ENCODE measurements at places on chromosomes 4 and X.

DNA sequence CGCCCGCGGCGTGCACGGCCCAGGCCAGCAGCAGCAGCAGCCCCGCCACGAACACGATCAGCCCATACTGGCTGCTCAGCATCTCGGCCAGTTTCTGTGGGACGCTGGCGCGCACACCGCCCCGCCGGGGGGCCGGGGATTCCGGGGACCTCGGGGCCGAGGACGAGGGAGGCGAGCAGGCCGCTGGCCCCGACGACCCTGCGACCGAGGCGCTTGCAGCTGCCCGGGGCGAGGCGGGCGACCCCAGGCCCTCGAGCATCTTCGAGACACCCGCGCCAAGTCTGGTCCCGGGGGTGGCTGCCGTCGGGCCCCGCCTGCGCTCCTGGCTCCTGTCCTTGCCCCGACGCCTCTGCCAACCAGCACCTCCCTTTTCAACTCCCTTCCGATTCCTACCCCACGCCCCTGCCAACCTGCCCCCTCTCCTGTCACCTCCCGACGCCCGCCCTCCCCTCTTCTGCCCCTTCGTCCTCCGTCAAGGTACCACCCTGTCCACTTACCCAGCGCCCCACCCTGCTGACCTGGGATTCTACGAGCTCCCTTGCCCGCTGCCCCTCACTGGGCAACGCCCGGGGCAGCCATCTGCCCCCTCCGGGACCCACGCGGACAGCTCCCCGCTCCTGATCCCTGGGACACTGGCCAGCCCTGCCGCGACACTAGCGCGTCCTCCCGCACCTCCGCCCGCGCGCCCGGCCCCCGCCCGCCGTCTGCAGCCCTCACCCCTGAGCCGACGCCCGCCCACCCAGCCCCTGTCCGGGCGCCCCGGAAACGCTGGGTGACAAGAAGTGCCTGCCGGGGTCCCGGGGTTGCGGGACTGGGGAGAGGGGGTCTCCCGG is at the start of gene OTOP1:
TSS of gene OTOP1 (minus strand) at position 324 of the 833 bp plus-strand sequence. CDS start at position 259, 65 bp downstream.
- no peak for DNase-seq

DNA sequence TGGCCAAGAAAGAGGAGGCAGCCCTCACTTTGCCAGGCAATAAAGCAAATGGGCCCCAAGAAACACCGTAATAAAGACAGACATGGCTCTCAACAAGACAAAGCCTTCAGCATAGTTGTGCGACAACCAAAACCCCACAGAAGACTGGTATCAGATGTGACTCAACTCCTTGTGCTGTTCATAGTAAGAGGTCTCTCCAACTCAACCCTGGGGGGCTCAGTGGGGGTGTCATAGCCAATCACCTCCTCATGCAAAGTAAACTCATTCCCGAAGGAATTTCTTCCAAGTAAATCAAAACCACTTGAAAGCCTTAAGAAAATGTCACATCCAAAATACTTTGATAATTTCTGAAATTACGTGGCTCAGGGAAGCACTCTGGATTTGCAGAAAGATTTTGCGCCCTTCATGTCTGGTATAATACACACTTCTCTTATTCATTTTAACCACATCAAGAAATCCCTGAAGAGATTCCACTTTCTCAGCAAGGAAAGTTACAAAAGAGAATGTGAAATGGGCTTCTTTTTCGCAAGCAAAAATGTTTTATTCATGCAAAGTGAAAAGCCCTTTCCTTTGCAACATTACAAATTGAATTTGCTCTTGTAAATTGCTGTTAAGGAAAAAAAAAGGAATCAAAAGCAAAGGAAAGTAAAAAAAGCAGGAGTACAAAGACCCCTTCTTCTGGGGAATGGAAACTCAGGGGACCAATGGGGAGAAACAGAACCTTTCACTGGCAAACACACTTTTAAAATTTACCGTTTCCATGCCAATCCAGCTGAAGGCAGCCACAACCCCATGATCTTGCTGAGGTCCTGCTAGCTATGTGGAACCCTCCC is 137.4 kb downstream of the NSUN7 start:
- DNase-seq = no peak

DNA sequence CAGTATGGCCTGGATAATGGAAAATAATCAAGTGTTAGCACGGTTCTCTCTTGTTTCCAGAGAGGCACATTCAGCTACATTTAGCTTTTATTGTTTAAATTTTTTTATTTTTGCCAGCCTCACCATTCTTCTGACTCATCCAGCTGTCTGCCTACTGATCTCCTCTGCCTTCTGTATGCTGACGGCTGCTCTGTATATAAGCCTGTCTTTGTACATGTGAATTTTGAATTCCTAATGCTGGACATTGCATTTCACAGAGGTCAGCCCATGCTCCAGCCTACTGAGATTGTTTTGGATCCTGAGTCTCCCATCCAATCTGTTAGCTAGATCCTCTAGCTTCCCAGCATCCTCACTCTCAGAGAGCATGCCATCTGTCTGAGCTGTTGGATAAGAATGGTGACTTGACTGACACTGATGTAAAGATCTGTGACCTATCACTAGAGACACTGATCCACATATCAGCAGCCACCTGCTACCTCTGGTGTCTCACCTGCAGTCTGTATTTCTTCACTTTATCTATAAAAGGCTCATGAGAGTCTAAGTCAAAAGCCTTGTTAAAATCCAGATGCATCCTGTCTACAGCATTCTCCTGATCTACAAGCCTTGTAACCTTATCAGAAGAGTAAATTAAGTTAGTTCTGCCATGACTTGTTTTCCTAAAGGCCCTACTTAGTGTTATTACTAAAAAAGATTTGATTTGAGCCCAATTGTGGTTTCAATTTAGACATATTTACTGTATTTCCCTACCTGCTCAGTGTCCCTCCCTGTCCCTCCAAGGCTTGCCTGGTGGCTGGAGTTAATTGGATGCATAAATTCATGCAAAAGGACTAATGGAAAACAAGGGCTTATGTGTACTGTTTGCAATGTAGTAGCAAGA is 25.6 kb upstream of the ARHGAP36 start:
- no peak for DNase-seq

DNA sequence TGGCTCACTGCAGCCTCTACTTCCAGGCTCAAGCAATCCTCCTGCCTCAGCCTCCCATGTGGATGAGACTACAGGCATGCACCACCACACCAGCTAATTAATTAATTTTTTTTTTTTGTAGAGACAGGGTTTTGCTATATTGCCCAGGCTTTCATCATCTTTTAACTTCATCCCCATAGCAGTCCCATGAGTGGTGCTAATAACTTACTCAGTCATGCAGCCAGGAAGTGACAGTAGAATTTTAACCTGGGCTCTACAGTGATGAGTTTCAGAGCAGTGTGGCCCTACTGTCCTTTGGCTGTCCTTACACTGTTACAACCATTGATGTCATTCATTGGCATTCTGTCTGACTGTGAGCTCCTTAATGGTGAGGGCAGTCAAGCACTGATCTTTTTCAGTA is 3.9 kb upstream of the OCIAD2 start:
- no peak for DNase-seq

- DNase-seq = no peak
Observed at GRCh38 chrX:276581-277201, 4.5 kb upstream of the PLCXD1 start.

- no peak for DNase-seq
Observed at GRCh38 chr4:76634220-76634619, 199.2 kb downstream of the SHROOM3 start.

GRCh38 chrX:20802036-20802435 is 535.3 kb upstream of the RPS6KA3 start:
- DNase-seq = no peak

- no peak for DNase-seq
Observed at GRCh38 chr4:119977076-119977940, 89.3 kb downstream of the MAD2L1 start.

GRCh38 chr4:144787365-144788258 is 141.7 kb downstream of the HHIP start:
- DNase-seq = no peak

DNA sequence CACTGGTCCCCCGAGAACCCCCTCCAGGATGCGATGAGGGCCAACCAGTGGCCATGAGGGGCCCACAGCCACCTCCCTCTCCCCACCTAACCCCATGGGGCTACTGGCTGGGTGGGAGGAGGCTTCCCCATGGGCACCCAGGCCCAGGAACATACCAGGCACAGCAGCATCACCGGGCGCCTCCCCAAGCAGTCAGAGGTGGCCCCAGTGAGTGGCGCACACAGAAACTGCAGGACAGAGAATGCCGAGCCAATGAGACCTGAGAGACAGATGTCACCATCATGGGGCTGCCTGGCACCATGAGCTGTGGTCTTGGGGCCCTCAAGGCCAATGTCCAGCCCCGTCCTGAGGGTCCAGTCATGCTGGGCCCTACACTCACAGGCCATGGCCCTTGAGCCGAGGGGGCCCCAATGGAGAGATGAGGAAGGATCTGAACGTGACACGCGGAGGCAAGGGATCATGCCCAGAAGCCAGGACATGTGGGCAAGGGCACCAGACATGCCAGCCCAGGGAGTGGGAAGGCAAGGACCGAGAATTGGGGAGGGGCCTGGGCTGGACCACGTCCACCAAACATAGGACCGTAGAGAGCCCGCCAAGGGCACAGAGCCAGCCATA is 30.1 kb downstream of the NOP14 start:
- no peak for DNase-seq

DNA sequence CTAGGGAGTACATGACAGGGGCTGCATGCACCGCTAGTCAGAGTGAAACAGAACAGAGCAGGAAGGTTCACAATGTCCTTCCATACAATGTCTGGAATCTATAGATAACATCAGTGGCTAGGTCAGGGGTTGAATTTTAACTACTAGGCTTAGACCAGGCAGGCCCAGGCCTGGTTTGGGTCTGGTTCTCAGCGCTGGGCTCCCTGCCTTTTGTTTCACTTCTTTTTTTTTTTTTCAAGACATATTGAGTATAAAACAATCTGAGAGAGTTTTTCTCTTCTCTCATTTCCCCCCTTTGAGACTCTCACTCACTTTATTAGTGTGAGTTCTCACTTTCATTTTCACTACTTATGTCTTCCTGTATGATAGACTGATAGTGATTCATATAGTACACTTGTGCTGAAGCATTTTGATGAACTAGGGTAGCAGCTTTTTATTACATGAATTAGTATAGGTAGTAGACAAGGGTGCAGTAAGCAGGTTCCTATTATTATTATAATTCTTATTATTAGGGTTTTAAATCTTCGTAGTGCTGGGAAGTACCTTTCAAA is 120.0 kb upstream of the ZDHHC15 start:
- DNase-seq = no peak

GRCh38 chrX:8346060-8346459 is 118.6 kb upstream of the VCX3B start:
- DNase-seq = no peak

DNA sequence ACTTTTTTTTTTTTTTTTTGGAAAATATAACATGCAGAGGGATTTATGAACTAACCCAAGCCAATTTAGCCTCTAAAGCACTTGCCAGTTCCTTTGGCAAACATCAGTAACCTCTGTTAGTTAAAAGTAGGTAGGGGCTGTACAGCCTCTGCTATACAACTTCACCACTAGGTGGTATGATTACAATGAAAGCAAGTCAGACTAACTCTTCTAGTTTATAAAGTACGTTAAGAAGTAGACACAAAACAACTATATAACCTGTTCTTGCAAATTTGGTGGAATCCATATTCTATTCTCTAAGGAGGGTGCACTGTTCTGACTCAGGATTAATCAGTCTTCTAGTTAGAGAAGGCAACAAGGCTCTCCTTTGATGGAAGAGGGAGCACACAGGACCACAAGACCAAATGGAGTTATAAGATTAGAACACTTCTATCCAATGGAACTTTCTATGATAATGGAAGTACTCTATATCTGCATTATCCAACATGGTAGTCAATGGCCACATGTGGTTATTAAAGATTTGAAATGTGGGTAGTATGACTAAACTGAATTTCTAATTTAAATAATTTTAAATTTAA is 12.8 kb downstream of the AIMP1 start:
- no peak for DNase-seq

- no peak for DNase-seq
Observed at GRCh38 chr4:110096405-110096804, 102.0 kb downstream of the ELOVL6 start.

- DNase-seq = no peak
Observed at GRCh38 chr4:7518871-7519637, 84.3 kb upstream of the PSAPL1 start.

- no peak for DNase-seq
Observed at GRCh38 chr4:124529131-124529530, 183.4 kb downstream of the ANKRD50 start.

DNA sequence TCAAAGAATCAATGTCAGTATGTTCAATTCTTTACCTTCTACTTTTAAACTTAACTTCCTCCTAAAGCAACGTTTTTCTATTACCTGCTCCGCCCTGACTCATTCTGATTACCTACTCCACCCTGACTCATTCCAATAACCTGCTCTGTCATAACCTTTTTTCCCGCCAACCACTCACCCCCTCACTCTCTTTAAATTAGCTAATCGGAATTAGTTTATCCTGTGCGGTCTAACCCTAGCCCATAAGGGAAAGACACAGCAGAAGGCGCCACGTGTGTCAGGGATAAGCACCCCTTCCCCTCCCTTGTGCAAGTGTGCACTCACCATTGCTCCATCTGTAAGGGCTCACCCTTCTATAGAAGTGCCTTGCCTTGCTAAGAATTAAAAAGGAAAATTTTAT is 64.4 kb downstream of the EIF4E start:
- DNase-seq = no peak

GRCh38 chrX:122816288-122816687 is 367.8 kb upstream of the GRIA3 start:
- DNase-seq = no peak

GRCh38 chr4:144905286-144905685 is 192.7 kb downstream of the ANAPC10 start:
- no peak for DNase-seq

DNA sequence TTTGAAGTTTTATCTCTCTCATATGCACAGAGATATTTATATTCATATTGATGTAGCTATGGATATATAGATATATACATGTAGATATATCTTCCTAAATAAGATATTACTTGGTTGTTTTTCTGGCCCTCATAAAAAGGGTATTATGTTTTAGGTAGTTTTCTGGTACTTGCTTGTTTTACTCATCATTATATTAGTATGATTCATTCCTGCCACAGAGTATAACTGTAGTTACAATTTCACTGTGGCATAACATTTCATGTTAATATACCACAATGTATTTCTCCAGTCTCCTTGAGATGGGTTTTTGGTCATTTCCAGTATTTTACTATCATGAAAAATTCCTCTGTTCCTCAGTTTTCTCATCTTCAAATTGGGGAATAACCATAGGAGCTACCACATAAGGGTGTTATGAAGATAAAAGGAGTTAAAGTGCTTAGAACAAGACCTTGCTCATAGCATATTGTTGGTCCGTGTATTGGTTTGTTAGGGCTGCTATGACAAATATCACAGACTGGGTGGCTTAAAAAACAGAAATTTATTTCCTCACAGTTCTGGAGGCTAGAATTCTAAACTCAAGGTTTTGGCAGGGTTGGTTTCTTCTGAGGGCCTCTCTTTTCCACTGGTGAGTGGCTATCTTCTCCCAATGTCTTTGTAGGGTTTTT is 129.7 kb downstream of the TMEM164 start:
- no peak for DNase-seq

- DNase-seq = no peak
Observed at GRCh38 chr4:168082379-168082778, 10.0 kb upstream of the ANXA10 start.

- DNase-seq = no peak
Observed at GRCh38 chr4:25904748-25905082, 9.3 kb upstream of the SMIM20 start.

GRCh38 chr4:72076562-72076961 is 44.8 kb downstream of the NPFFR2 start:
- no peak for DNase-seq

GRCh38 chr4:75511841-75512240 is 2.4 kb downstream of the RCHY1 start:
- DNase-seq = no peak

GRCh38 chr4:132328761-132329160 is 820.3 kb upstream of the PCDH10 start:
- no peak for DNase-seq

- no peak for DNase-seq
Observed at GRCh38 chrX:56231537-56232090, 542 bp upstream of the KLF8 start.
